ENCODE measurements at places on chromosomes 5 and 9. TPM values are rescaled to one million over a fixed set of nuclear protein-coding genes. Genes with fewer than 3 reads are reported as not detected.

The PCDHGA10 gene
- total RNA-seq = 36.3 TPM

The NR6A1 gene
- total RNA-seq = 3.4 TPM

The SV2C gene
- total RNA-seq = 1.9 TPM

The IRGM gene
- total RNA-seq = not detected

The SREK1IP1 gene
- 23.2 TPM for total RNA-seq

The FGF10 gene
- 1.3 TPM for total RNA-seq

The PGM5 gene
- 1.6 TPM for total RNA-seq

The CCDC152 gene
- total RNA-seq = 8.1 TPM

The RASGRF2 gene
- 22.5 TPM for total RNA-seq

All from parietal lobe (tissue), 2 donors.